ENCODE measurements at places on chromosomes 4 and X.

GRCh38 chrX:109920325-109920724 lies 82.6 kb upstream of the TMEM164 start:
- DNase-seq: no peak

GRCh38 chr4:176436293-176436973 lies 116.7 kb downstream of the SPCS3 start:
- DNase-seq: no peak

- no peak for DNase-seq
These were observed 259.5 kb downstream of the ARHGAP24 start for GRCh38 chr4:85734424-85734831.

- peak; percentile 63 for DNase-seq
These were observed 200.6 kb downstream of the BCOR start for GRCh38 chrX:39896951-39897740.

- no peak for DNase-seq
These were observed 243.5 kb upstream of the KCNIP4 start for GRCh38 chr4:22192084-22192511.

GRCh38 chr4:69156913-69157312 lies 57.6 kb downstream of the UGT2B11 start:
- DNase-seq: no peak

- DNase-seq: peak; percentile 42
These were observed 41.1 kb downstream of the PPP3CA start for GRCh38 chr4:101306225-101306624.

DNA sequence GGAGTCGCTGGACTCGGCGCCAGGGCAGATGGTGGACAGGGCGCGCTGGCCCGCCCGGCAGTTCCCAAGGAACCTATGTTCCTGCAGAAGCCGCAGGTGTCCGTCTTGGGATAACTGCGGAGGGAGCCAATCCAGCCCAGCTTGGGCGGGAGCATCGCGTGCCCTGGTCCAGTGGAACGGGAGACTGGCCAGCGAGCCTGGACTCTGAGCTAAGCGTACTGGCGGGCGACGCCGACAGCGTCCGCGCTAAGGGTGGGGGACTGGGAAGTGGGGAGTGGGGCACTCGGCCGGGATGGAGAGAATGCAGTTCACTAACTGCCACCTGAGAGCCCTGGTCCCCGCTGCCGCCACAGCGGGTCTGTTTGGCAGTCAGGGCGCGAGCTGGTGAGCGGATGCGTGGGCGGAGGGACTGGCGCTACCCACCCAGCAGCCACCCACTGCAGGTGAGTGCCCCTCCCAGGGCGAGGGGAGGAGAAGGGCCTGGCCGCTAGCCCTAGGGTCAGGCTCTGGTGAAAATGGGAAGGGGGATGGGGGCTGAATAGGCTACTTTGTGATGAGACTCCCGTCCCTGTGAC lies 1.3 kb upstream of the MAMLD1 start:
- no peak for DNase-seq

GRCh38 chr4:158857951-158858350 lies 89.1 kb downstream of the FNIP2 start:
- no peak for DNase-seq

- peak; percentile 48 for DNase-seq
These were observed 595.1 kb downstream of the RAB28 start for GRCh38 chr4:12889054-12889453.

DNA sequence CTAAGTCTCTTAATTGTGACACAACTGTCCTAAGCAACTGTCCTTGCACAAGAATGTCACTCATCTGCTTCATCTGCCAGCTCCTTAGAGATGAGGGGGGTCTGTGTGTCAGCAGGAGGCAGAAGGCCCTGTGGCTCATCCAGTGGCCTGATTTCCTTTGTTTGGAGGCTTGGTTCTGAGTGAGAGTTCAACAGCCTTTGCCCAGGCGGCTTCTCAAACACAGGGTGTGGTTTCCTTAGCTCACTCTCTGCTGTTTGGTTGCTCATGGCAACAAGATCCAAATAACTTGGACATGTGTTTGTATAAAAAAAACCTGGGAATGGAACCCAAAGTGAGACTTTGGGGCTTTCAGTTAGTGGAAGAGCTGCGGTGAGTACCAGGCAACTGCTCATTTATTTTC lies 46.6 kb downstream of the MAP7D3 start:
- no peak for DNase-seq

DNA sequence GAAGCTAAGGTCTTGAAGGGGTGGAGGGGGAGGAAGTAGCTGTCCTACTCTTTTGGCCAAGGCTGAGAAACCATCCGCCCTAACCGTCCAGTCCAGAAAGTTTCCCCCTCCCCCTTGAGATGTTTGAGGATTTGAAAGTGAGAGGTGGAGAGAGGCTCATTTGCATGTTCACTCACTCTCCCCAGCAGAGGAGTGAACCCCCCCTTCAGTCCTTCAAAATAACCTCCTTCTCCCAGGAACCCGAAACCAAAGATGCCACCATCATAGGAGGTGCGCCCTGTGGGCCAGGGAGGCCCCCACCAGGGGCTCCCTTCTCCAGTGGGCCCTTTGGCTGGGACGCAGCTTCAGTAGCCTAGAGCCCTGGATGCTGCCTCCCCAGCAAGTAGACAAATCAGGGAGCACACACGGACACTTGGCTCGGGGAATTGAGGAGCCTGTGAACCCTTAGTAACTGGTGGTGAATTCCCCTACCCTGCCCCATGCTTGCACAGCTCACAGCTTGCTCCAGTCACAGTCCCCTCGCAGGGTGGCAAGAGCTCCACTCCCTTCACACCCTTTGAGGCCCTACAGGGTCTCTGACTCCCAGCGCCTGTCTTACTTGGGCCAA lies 25.6 kb downstream of the ELF4 start:
- DNase-seq: no peak

GRCh38 chrX:47169726-47170515 lies 23.7 kb upstream of the UBA1 start:
- DNase-seq: no peak

GRCh38 chrX:129540722-129541184 lies 694 bp downstream of the OCRL start:
- DNase-seq: peak; percentile 25

GRCh38 chrX:150100261-150100660 lies 162.0 kb upstream of the EOLA2 start:
- no peak for DNase-seq

GRCh38 chr4:82787342-82787741 lies 11.3 kb downstream of the SCD5 start:
- no peak for DNase-seq

GRCh38 chr4:17030543-17030942 lies 132.1 kb upstream of the LDB2 start:
- no peak for DNase-seq

- DNase-seq: no peak
These were observed 1.2 kb downstream of the RAB9B start for GRCh38 chrX:103830848-103831247.

GRCh38 chr4:188107931-188108843 lies 1.2 kb downstream of the TRIML2 start:
- no peak for DNase-seq

- no peak for DNase-seq
These were observed at the start of gene CD40LG for GRCh38 chrX:136647677-136648360. Gene CD40LG (plus strand): TSS chrX:136648158. CDS start chrX:136648249, 91 bp downstream.

Measured in left hindlimb (tissue), 1 donor.